AG08395 (cell line): ENCODE measurements at places on chromosomes 4 and X.
A peak's percentile ranks its signal among the peaks of the same experiment; 100 is the strongest.

GRCh38 chr4:22672944-22673343 lies 19.8 kb upstream of the GBA3 start:
- no peak for DNase-seq

GRCh38 chrX:110561034-110561433 lies 202.4 kb downstream of the RTL9 start:
- DNase-seq, result peak; percentile 35

DNA sequence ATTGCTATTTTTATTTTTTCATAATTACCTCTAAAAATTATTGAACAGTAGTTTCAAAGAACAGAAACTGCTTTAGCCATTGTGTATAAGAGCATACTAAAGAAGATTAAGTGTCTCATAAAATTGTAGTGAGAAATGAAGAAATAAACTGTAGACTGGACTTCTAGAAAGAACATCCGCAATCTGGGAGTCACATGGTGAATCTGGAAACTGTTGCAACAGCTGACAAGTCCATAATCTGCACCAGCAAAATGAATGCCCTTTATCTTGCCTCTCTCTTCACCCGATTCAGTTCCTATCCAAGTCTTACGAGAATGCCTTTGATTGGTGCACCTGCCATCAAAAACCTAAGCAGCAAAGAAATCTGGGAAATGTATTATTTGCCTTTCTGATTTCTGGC lies 312.9 kb downstream of the NAF1 start:
- no peak for DNase-seq

GRCh38 chrX:154135458-154136229 lies 8.4 kb upstream of the OPN1LW start:
- no peak for DNase-seq

DNA sequence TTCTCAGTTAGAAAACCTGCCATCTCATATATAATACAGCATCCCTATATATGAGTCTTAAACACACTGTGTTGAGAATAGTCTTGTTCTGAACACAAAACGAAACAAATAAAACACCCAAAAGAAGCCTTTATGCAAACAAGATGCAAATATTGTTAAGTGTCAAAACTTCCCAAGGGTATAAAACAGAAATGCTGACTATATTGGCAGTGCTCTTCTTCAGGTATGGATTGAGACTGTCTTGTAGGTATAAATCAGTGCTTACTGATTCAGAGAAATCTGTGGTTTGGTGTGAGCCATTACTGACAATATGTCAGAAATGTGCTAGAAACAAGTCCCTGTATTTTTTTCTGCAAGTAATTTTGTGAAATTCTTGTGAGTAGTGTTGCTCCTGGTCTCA lies 82.8 kb upstream of the CTSO start:
- DNase-seq, result no peak

- DNase-seq, result peak; percentile 55
Measured at GRCh38 chr4:141768954-141769353, 132.6 kb downstream of the IL15 start.

- DNase-seq, result no peak
Measured at GRCh38 chr4:91754716-91755115, 549.0 kb upstream of the GRID2 start.

GRCh38 chrX:10159145-10159468 lies 2.3 kb downstream of the CLCN4 start:
- DNase-seq, result no peak

DNA sequence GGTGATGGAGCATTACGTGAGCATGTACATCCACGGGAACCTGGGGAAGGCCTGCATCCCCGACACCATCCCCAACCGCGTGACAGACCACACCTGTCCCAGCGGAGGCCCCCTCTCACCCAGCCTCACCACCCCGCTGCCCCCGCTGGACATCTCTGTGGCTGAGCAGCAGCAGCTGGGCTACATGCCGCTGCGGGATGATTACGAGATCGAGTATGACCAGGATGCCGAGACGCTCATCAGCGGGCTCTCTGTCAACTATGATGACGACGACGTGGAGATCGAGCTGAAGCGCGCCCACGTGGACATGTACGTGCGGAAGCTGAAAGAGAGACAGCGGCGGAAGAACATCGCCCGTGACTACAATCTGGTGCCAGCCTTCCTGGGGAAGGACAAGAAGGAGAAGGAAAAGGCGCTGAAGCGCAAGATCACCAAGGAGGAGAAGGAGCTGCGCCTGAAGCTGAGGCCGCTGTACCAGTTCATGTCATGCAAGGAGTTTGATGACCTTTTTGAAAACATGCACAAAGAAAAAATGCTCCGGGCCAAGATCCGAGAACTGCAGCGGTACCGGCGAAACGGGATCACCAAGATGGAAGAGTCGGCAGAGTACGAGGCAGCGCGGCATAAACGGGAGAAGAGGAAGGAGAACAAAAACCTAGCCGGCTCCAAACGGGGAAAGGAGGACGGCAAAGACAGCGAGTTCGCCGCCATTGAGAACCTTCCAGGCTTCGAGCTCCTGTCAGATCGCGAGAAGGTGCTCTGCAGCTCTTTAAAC lies 11.1 kb downstream of the TADA2B start:
- DNase-seq, result no peak

- DNase-seq, result no peak
Measured at GRCh38 chr4:10077076-10077475, 39.5 kb downstream of the WDR1 start.

DNA sequence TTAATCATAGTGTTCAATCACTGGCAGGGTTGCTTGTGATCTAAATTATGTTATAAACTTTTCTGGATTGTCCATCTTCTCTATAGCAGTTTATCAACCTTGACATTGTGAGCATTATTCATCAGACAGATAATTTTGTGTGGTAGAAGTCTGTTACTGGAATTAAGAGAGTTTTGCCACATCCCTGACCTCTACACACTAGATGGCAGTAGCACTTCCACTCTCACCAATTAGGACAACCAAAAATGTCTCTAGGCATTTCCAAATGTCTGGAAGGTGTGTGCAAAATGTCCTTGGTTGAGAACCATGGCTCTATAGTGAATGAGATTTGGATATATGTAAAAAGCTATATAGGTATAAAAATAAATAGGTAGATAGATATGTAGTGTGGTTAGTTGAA lies 324.1 kb upstream of the FAM47C start:
- no peak for DNase-seq

GRCh38 chrX:148771440-148771839 lies 271.0 kb downstream of the AFF2 start:
- no peak for DNase-seq

- DNase-seq, result no peak
Measured at GRCh38 chr4:22339491-22339890, 176.4 kb downstream of the ADGRA3 start.

DNA sequence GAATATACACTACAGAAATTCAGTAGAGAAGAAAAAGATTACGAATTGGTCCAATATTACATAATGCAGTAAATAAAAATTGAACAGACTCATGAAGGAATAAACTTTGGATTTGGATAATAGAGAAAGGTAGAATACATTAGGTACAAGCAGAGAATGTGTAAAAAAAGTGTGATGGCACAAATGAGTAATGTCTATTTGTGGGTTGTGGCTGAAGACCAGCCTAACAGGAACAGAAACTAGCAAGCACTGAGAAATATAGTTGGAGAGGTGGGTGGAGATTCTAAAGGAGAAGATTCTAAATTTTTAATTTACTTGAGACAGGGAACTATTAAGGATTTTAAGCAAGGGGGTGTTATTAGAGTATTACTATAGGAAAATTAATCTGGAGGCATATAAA lies 15.2 kb upstream of the CLOCK start:
- DNase-seq, result no peak

GRCh38 chr4:16750882-16751642 lies 147.4 kb downstream of the LDB2 start:
- no peak for DNase-seq

GRCh38 chrX:40158036-40158706 lies 60.4 kb upstream of the BCOR start:
- DNase-seq, result peak; percentile 62

GRCh38 chrX:120309873-120310705 lies 1.2 kb downstream of the TMEM255A start:
- peak; percentile 10 for DNase-seq
